ENCODE measurements at places on chromosomes 4 and X.

DNA sequence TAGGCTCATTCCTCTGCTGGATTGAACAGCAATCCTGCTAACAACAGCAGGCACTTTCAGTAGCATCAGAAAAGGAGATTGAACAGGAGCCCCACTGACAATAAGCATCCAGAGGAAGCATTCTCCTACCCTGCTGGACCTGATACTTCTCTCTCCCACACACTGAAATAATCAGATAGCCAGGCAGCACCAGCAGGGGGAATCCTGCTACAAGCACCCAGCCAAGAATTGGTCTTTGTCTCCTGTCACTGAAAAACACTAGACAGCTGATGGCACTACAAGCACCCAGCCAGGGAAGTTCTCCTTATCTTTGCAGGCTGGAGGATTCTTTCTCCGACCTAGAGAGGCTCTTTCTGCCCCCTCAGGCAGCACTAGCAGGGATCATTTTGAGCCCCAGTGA is 444.3 kb upstream of the GRIA3 start:
- DNase-seq = peak; percentile 8

DNA sequence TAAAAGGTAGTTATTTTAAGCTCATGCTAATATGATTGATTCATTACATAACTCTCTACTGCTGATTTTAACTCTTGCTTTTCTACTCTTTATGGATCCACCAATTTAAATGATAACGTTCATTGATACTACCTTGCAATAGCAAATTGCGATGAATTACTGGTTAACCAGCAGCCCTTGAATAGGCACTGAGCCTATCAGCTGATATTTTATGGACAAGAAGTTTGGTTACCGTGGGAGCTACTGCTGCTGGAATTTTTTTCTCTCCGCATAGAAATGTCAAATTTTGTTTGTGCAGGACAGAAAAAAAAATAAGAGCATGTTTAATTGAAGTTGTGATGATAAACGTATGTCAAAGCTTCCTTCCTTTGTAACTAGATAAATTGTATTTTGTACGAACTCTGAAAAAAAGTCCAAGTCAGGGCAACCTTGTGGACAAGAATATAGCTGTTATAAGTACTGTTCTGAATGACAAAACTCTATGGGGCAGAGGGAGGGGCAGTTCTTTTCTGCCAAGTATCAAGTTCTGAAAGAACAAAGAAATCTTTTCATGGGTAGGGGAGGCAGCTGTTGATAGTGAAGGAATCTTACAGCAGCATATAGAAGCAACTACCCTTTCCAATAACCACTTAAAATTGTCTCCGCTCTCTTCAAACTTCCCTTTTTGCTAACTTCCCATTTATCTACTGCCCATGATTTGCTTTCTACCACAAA is 434.9 kb upstream of the PABPC4L start:
- DNase-seq = no peak

DNA sequence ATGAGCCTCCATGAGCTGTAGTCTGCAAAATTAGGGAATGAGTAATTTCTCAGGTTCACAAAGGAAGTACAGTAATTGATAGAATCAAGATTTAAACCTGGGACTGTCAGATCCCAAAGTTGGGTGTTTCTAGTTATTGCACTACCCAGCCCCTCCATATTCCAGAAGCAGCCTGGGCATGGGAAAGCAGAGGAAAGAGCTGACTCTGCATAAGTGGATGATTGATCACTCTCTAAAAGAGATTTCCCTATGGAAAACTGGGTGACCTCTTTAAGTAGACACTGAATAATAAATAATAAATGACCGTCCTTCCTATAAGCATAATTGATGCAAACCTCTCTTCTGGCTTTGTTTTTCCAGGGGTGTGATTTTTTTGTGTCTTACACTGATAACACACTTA is 5.2 kb downstream of the NAAA start:
- DNase-seq = no peak

DNA sequence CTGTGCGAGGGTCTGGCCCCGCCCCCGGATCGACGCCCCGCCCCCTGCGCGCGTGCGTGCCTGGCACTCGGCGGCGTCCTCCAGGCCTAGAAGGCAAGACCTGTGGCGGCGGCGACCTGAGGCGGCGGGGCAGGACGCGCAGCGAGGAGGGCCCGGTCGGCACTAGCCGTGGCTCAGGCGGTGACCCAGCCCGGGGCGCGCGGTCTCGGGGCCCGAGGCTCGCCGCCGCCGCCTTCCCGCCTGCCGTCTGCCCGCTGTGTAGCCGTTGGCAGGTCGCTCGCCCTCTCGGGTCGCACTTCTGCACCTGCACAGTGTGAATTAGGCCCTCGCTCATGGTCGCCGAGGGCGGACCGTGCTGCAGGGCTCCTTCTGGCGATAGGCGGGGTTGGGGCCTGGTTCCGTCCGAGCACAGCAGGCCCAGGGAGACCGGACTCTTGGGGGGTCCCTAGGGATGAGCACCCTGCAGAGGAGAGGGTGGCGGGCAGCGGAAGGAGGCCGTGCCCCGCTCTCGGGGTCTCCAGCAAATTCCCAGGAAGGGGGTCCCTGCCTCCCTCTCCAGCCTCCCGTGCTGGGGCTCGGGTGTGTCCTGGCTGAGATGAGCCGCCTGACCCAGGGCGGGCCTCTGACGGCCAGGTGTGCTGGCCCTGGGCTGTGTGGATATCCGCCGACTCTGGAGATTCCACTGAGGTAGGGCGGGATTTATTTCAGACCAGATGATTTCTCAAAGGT is 557 bp upstream of the FAM53A start:
- no peak for DNase-seq

GRCh38 chr4:99252746-99253145 is 33.7 kb upstream of the ADH6 start:
- no peak for DNase-seq

DNA sequence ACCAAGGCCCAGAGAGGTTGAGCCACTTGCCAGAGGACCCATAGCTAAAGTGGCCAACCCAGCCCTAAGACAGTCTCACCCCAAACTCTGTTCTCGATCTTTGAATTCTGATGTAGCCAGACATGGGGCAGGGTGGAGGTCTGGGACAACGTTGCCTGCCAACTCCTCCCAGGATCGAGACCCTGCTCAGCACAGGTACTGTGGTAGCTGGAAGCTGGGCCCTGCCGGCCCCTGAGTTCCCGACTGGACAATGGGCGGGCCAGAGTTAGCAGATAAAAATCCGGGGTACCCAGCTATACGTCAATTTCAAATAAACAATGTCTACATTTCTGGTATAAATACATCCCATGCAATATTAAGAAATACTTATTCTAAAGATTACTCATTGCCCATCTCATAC is 35.3 kb downstream of the ADRA2C start:
- DNase-seq = no peak

GRCh38 chr4:27764526-27764837 is 903.8 kb downstream of the STIM2 start:
- DNase-seq = no peak

DNA sequence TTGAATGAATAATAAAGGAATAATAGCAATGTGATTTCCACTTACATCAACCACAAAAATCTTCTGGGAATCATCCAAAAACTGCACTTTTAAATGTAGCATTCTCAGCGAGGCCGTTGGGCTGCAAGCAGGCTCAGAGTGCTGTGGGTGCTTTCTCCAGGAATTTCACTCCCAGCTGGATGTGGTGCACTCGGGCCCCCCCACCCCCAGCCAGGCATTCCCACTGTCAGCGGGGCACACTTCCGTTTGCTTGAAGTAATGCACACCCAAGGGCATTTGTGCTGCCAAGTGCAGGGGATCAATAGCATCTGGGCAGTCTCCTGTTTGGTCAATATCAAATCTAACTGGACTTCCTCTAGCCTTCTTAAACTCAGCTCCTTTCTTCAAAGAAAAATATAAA is at the start of gene FRMD7:
FRMD7 (minus strand) TSS at position 278 of the 400 bp plus-strand sequence; CDS start at position 102, 176 bp downstream.
- DNase-seq = no peak

DNA sequence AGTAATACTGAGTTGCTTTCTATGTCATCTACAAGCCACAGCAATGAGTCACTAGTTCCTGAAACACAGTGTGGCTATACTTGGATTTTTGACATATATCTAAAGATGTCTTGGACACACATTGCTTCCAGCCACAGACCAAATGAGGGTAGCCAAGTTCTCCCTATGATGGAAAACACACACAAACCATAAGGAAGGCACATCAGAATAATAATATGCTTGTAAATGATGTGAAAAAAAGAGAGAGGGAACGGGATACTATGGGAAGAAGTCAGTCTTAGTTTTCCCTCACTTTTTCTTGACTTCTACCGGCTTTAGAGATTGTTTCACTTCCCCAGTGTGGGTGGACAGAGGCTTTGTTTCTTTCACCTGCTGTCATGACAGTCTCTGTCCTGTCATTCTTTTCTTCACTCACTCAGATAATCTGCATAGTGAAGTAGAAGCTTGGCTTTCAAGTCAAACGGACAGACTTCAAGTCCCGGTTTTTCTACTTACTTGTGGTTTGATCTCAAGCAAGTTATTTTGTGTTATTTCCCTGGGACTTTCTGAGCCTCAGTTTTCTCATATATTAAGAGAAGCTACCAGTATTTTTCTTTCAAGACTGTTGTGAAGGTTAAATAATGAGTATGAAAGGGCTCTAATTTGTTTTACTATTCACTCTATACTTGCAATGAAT is 34.7 kb downstream of the P2RY10 start:
- DNase-seq = no peak

- DNase-seq = no peak
These were observed 577 bp upstream of the PIM2 start for GRCh38 chrX:48919360-48919841.

- DNase-seq = no peak
These were observed 55.3 kb downstream of the JADE3 start for GRCh38 chrX:46967547-46967946.

- no peak for DNase-seq
These were observed 41.1 kb upstream of the FAM9C start for GRCh38 chrX:13085526-13085925.

- DNase-seq = no peak
These were observed 196.4 kb downstream of the GALNTL6 start for GRCh38 chr4:172009446-172010230.

- DNase-seq = peak; percentile 13
These were observed 1.1 kb upstream of the FGF16 start for GRCh38 chrX:77446029-77446585.

DNA sequence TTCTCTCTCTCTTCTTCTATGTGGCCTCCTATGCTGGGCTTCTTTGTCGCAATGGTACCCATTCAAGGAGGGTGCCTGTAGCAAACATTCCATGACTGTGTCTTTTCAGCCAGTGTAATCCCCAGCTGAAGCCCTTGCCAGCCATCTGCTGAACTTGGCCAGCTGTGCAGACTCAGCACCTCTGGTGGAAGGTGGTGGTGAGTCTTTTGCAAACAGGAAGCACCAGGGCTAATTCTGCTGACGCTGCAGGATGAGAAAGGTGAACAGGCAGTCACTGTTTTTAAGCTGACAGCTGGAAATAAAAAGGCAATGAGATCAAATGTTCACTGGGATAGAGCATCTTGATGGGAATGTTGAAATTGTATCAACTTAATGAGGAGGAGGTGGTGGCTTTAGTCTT is 298.7 kb upstream of the CLNK start:
- DNase-seq = peak; percentile 29

DNA sequence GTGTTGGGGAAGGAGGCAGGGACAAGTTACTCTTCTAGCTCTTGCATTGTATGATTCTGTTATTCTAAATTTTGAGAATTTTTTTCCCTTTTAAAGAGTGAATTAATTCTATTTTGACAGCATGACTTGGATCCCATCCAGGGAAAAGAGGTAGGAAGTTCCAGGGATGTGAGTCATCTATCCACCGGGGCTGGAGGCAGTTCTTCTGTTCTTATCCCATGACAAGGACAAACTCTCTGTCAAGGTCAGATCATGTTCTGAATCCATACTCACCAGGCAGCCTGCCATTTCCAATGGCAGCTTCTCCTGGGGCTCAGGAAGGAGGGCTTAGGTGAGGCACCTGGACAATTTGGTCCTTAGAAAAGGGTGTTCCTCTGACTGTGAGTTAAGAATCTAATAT is 132.0 kb upstream of the MED14 start:
- DNase-seq = peak; percentile 54

- peak; percentile 7 for DNase-seq
These were observed 29.1 kb downstream of the MCUB start for GRCh38 chr4:109589119-109589518.

DNA sequence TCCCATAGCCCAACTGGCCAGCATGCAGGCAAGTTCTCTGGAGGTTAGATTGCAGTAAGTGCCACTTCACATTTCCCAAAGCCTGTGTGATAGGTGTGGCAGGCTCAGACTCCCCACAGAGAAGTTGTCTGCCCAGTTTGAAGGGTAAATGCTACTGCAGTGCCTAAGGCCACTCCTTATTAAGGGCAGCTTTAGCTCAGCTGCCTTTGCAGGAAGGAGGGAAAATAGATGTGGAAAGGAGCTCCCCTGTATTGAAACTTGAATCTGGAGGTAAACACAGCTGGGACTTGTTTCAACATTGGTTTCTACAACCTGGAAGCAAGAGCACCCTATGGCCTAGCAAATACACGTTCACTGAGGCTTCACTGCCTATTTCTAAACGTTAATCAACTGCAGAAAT is 22.4 kb downstream of the NEXMIF start:
- DNase-seq = no peak

DNA sequence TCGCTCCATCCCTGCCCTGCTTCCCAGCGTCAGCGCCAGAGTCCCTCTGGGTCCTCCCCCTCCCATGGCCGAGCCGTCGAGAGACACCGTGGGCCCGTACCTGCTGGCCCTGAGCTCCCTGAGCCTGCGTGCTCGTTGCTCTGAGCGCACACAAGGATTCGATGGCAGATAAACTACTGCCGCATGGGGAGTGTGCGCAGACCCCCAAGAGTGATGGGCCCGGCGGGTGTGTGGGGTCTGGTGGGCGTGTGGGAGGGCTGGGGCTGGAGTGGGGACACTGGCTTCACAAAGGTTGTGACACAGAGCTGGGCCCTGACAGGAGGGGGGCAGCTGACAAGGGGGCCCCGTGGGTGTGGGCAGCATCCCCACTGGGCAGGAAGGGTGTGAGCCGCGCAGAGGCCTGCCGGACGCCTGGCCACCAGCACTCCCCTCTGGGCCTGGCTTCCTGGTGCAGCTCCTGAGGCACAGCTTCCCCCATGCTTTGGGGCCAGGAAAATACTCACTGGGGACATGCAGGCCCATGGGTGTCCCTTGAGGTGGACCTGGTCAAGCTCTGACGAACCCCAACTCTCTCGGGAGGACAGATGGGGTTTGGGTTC is 4.8 kb upstream of the RGS12 start:
- DNase-seq = no peak

- no peak for DNase-seq
These were observed 104.5 kb upstream of the VEGFC start for GRCh38 chr4:176897226-176897625.

DNA sequence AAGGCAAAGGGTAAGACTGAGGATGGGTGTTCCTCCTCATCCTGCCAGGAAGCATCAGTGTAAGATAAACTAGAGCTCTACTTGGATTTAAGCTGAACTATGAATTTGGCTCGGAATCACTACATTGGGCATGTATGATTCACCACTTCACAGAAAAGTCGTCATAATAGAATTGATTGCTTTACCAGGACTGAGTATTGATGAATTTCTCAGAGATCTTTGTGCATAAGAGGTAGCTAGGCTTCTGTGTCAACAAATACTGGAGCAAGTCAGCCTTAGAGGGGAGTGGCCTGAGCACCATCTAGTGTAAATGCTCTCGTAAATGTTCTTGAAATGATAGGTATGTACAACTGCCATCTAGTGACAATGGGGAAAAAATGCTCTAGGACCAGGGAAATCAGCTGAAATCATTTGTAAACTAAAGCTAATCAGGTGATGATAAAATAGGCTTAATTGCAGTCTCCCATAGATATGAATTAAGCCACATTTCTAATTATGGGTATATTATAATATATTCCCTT is 309.5 kb upstream of the FMR1 start:
- DNase-seq = peak; percentile 8

Data from hepatocyte (in vitro differentiated cells).